ENCODE measurements at places on chromosomes 16 and 17.

GRCh38 chr16:55482056-55482455 is 3.1 kb downstream of the MMP2 start:
- DNase-seq: no peak

DNA sequence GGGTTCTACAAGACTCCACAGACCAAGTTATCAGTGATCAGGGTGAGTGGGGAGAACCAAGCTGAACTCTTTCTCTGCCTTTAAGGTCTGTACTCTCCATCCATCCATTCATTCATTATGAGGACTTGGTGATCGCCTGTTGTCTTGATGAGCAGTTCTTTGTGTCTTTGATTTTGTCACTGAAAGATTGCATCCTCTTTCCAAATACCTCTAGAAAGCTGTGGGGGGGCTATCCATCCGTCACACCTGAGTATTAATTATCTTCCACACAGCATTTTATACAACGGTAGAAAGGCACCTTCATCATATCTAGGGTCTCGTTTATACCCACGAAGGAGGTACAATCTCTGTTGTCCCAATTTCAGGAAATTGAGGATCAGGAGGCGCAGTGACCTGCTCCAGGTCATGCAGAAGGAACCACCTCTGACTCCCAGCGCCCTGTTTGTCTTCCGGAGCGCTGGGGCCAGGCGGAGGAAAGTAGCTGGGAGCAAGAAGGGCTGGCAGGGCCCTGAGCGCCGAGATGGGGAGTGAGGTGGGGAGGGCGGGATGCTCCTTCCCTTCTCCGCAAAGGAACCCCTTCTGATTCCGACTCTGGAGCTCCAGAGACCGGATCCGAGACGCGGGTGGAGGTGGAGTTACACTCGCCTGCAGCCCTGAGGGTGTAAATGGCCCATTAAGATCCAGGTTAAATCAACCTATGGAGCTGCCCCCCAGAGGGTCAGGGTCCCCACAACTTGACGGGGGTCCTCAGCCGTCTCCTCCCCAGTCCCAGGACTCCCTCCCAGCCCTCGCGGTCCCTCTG is 605 bp upstream of the ABAT start:
- no peak for DNase-seq

GRCh38 chr17:45639297-45639849 is 144.7 kb upstream of the CRHR1 start:
- no peak for DNase-seq

GRCh38 chr16:23248261-23249194 is 53.6 kb upstream of the SCNN1B start:
- no peak for DNase-seq

DNA sequence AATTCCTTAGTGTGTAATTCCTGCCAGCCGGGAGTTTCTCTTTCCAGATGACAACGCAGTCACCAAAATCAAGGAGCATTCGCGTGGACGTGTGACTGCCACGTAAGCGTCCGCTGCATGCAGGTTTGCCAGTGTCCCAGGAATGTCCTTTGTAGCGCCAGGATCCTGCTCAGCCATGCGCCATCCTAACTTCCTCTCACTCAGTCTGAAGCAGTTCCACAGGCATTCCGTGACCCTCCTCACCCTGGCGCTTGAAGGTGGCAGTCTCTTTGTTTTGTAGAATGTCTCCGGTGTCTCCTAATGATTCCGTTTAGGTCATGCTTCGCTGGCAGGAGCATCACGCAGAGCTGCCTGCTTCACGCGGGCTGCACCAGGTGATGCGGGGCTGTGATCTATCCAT is 88.6 kb downstream of the RPTOR start:
- DNase-seq: no peak

DNA sequence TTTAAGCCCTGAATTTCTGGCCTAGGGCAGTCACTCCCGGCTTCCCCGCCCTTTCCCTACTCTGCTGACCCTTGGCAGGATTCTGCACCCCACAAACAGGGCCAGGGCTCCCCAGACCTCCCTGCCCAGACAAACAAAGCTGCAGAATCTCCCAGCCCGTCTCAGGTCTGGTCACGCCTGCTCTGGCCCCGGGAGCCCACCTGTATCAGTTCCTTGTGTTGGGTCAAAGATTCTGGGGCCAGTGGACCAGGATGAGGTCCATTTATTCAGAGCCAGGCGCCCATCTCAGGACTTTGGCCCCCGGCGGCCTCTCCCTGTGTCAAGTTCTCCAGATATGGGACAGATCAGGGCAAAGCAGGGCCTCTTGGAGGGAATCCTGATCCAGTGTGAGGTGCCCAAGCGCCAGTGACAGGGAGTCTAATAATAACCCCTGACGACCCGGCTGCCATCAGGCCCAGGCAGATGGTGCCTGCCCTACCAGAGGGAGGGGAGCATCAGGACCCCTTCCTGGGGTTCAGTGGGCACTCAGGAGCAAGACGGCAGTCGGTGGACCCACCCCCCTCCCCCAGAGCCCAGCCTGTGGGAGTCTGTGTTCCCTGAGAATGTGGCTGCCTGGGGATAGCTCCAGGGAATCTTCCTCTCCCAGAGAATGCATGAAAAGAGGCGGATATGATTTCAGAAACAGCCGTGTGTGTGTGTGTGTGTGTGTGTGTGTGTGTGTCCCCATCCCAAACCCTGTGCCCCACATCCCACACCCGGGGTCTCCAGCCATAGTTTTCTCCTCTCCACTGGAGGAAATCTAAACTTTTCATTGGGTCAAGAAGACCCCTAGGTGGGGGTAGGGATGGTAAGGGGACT is 1.3 kb downstream of the TTYH2 start:
- DNase-seq: no peak

DNA sequence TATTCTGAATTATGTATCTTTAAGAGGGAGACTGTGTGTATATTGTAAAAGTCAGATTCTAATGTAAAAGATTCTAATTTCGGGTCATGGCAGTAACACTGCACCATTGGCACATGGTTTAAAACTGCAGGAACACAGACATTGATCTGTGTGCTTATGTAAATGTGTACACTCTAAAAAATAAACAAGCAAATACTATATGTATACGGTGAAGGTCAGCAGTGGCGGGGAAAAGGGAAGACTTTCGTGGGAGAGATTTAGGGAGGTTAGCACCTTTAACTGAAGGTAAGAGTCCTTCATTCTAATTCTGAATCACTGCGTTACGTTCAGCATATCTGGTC is 157.8 kb upstream of the FAM20A start:
- DNase-seq: no peak

DNA sequence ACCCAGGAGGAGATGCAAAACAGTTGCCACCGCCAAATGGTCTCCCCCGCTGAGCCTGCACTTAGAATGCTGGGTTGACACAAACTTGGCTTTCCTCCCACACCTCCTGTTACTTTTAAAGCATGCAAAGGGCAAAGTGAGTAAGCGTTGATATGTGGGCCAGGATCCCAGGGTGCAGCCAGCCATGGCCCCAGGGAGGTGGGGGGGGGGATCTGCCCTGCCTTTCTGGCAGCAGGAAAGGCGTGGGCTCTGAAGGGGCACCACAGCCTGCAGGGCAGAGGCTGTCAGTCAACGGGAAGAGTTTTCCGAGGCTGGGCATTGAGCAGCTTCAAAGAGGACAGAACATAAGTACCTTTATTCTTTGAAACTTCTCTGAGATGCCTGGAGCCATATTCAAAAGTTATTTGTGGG is 142.3 kb downstream of the ABCC12 start:
- no peak for DNase-seq

GRCh38 chr16:85334718-85335583 is 222.7 kb upstream of the CIBAR2 start:
- DNase-seq: no peak

GRCh38 chr16:22886927-22887326 is 73.0 kb downstream of the HS3ST2 start:
- no peak for DNase-seq

DNA sequence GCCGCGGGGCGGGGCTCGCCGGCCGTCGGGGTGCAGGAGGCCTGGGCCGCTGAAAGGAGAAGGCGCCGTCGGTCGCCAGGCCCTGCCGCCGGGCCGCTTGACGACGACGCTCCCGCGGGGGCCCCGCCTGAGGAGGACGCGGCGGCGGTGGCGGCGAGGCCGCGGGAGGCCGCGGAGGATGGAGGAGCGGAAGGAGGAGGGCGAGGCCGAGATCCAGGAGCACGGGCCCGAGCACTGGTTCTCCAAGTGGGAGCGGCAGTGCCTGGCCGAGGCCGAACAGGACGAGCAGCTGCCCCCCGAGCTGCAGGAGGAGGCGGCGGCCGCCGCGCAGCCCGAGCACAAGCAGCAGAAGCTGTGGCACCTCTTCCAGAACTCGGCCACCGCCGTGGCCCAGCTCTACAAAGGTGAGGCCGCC is 430 bp downstream of the HAPSTR1 start:
- DNase-seq: peak; percentile 22

DNA sequence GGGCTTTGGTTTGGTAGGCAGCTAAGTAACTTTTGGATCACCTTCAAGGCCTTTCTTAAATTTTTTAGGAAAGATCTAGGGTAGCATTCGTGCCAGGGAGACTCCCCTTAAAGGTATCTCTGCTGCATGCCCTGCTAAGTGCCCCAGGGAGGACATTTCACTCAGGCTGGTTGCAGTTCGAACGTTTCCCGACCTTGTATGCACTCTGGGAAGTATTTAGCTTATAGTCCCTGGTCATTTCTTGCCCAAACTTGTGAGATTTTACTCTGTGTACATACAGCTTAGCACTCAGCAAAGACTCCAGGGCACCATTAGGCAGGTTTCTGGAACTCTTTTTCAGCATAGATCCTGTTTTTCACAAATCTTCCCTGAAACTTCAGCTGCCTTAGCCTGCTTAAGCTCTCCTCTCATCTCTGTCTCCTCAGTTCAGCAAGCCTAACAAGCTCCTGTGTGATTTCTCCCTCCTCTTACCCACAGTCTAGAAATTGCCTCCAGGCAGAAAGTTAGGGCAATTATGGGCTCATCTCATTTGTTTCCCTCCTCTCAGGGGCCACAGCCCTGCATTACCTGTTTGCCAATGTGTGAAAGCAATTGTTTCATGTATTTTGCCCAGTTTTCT is 84.6 kb downstream of the MRTFB start:
- DNase-seq: no peak

DNA sequence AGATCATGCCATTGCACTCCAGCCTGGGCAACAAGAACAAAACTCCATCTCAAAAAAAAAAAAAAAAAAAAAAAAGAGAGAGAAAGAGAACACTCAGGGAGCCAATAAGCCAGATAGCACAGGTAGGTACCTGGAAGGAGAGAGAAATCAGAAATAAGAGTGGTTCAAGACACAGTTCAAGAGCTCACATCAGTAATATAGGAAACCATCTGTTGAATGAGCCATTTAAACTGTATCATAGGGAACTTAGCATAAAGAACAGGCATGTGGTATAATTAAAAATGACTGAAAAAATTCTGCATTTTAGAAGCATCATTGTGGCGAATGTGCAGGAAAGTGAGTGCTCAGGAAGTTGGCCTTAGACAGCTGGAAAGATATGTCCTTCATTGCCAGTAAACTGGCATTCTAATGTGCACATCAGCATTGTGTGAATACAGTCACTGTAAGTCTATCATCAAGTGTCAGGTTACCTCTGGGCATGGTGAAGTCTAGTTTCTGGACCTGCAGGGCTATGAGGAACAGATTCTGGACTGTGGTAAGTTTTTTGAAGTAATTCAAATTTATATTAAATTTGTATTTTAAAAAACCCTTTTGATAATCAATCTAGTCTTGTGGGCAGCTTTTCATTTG is 20.4 kb downstream of the KRT12 start:
- no peak for DNase-seq

- no peak for DNase-seq
Measured at GRCh38 chr17:49201481-49201927, 8.9 kb downstream of the GNGT2 start.

DNA sequence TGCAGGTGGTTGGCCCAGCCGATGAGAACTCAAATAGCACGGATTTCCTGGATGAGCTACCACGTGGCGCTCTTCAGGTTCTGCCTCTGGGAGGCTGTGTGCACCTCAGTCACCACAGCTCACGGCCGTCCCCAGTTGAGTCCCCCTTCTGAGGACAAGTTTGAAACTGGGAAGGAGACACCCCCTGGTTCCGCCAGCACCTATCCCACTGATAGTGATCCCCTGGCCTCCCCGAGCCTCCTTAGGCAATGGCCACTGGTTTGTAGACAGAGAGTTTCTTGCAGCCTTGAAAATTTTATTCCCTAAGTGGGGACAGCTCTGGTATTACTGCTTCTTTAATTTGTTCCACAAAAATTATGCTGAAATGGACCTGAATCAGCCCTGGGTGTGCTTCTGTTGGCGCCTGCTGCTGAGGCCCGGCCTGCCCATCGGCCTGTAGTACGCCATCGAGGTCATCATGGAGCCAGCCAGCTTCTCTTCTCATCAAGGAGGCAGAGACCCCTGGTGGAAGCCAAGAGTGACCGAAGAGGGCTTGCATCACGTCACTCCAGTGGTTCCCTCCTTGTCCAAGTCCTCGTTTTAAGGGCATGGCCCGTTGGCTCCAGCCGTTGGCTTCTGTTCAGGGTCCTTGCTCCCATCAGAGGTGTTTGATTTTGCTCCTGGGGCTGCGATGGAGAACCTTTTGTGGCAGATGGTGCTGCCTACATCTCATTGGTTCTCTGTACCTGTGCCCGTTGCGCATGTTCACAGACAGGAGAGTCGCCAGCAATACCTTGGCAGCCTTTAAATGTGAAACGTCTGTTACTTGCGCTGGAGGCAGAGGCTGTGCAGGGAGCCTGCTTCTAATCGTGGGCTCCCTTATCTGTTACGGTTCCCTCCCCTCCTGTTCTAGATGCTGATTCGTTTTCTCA is 9.3 kb downstream of the SMCR8 start:
- DNase-seq: no peak

GRCh38 chr17:73349138-73349537 is 37.3 kb upstream of the CDC42EP4 start:
- DNase-seq: no peak

DNA sequence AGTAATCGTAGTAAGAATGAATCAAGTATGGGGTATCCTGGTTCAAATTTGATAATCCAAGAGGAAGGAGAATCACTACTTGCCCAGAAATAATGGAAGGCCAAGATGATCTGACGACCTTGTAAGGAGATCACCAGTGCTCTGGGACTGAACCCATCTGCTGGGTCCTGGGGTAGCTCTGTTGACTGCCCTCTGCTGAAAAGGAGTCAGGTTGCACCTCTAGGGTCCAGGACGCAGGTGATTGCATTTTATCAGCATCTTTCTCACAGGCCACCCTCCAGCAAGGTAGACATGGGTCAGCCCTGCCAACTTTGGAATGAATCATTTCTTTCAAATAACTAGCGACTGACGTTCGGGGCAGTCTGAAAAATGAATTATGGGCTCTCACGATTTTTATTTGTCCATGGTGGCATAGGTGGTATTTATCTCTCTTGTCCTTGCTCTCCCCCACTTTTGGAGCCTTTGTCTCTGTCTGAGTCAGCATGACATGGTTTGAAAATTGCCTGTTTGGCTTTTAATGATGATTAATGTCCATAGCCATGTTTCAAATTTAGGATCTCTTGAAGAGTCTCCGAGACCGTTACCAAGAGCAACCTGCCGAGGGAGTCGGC is 163.7 kb downstream of the MSI2 start:
- no peak for DNase-seq
